Activated naive CD4-positive, alpha-beta T cell treated with anti-CD3 and anti-CD28 coated beads for 36 hours (primary cell): ENCODE measurements at places on chromosomes 16 and 17.

GRCh38 chr16:49000594-49000993 is 281.0 kb downstream of the CBLN1 start:
- no peak for DNase-seq

DNA sequence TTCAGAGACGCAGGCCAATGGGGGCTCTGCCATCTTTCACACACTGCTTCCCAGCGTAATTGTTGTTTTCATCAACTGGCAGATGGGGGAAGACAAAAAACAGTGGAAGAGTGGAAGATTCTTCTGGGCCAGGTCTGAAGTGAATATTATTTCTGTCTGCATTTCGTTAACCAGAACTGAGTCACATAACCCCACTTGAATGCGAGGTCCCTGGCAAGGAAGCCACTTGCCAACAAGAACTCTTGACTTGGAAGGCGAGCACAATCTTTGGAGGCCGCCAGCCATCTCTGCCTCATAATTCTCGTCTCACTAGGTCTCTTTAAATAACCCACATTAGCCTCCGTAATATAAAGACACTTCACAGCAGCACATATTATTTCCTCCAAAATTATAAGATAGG is 75.4 kb downstream of the CYB561 start:
- DNase-seq, result no peak

DNA sequence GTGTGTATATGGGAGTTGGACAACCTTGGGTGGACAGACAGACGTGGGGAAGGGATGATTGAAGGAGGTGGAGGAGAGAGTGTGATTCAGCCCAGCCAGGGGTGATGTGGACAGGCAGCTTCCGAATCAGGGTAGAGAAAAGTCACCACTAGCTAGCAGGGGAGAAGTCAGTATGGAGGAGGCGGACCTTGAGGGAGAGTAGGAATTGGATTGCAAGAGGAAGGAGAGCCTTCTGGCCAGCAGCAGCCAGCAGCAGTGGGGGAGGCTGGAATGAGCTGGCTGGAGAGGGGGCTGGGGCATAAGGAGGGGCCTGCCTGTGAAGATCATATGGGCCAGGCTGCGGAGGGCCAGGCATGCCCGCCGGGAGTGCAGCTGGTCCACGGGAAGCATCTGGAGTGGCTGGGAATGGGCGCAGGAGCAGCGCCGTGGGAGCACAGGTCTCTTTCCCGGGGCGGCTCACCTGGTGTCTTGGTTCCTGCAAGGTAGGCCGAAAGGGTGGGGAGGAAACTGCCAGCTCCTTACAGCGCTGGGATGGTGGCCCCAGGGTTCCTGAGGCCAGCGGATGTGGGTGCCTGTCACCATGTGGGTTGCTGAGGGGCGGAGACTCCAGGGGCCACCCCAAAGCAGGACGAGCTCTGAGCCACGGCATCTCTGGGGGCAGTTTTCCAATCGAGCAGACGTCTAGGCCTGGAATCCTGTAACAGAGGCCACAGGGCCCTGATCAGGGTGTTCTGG is 235.3 kb downstream of the SEC14L1 start:
- peak; percentile 91 for DNase-seq

DNA sequence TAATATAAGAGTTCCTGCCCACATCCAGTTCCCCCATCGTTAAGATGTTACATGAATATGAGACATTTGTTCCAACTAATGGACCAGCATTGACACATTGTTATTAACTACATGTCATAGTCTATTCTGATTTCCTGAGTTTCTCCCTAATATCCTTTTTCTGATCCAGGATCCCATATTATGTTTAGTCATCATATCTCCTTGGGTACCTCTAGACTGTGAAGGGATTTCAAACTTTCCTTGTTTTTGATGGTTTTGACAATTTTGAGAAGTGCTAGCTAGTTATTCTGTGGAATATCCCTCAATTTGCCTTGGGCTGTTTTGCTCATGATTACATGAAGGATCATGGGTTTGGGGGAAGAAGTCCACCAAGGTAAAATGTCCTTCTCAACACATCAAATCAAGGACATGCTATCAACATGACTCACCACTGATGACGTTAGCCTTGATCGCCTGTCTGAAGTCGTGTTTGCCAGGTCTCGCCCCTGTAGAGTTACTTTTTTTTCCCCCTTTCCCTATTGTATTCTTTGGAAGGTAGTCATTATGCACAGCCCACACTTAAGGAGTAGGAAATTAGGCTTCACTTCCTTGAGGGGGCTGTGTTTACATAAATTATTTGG is 42.5 kb downstream of the CACNG3 start:
- DNase-seq, result no peak

DNA sequence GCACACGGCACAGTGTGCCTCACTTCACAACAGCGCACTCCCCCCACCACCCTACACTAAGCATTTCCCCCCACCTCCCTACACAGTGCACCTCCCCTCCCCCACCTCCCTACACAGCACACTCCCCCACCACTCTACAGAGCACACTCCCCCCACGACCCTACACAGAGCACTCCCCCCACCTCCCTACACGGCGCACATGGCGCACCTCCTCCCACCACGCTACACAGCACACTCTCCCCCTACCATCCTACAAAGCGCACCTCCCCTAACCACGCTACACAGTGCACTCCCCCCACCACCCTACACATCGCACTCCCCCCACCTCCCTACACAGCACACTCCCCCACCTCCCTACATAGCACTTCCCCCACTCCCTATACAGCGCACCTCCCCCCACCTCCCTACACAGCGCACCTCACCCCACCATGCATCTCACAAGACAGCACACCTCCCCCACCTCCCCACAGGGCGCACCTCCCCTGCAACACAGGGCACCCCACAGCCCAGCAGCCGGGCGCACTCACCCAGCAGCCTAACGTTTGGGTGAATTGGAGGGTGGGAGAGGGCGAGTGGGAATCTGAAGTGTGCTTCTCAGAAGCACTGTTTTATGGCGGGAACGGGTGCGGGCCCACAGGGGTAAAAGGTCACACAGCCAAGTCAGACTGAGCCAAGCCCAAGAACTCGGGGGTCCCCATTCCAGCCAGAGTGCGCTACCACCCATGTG is 10.3 kb downstream of the KNOP1 start:
- no peak for DNase-seq

GRCh38 chr16:14061732-14062259 is 9.3 kb upstream of the MRTFB start:
- no peak for DNase-seq

GRCh38 chr17:50443505-50443974 is 17.5 kb downstream of the ACSF2 start:
- DNase-seq, result no peak

GRCh38 chr17:50265212-50265611 is 9.1 kb upstream of the TMEM92 start:
- DNase-seq, result no peak

- DNase-seq, result no peak
Measured at GRCh38 chr16:11007714-11008280, 63.4 kb downstream of the CLEC16A start.

- DNase-seq, result peak; percentile 52
Measured at GRCh38 chr17:41917679-41918313, 955 bp downstream of the ACLY start.

DNA sequence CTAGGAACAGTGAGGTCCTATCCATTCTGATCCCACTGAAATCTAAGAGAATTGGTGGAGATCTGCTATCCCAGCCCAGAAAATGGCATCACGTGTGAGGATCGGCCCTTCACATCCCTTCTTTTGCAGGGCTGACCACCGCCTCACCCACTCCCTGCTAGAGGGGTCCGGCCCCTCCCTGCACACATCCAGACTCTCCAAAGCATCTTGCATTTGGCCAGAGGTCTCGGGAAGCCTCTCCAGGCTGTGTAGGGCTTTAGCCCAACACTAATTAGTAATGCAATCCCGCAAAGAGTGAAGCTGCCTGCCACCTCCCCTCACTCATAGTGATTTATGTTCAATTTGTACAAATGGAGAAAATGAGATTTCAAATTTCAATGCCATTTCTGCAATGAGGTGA is 434.4 kb upstream of the ZFHX3 start:
- DNase-seq, result no peak

GRCh38 chr17:80145076-80146075 is 1.6 kb downstream of the EIF4A3 start:
- peak; percentile 22 for DNase-seq
